Activated naive CD8-positive, alpha-beta T cell treated with anti-CD3 and anti-CD28 coated beads, Interleukin-2, amount 10 ng/mL, durations not matched to agents 7 days and 5 days (primary cell): ENCODE measurements at places on chromosomes 7 and 10.
A peak's percentile ranks its signal among the peaks of the same experiment; 100 is the strongest.

DNA sequence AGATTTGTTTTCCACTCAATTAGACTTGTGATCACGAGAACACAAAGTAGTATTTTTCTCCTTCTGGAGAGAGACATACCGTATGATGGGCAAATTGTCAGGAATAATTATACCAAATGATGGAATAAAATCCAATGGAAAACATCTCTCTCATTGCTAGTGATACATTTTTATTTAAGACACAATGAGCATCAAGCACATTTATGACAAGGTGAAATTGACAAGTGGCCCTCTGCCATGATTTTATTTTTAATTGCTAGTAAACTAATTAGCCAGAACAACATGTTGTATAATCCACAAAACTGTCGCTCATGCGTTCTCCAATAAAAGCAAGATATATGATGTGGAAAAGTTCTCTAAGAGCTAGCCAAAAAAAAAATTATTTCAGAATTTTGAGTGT, 620.8 kb downstream of the AUTS2 start:
- DNase-seq: no peak

DNA sequence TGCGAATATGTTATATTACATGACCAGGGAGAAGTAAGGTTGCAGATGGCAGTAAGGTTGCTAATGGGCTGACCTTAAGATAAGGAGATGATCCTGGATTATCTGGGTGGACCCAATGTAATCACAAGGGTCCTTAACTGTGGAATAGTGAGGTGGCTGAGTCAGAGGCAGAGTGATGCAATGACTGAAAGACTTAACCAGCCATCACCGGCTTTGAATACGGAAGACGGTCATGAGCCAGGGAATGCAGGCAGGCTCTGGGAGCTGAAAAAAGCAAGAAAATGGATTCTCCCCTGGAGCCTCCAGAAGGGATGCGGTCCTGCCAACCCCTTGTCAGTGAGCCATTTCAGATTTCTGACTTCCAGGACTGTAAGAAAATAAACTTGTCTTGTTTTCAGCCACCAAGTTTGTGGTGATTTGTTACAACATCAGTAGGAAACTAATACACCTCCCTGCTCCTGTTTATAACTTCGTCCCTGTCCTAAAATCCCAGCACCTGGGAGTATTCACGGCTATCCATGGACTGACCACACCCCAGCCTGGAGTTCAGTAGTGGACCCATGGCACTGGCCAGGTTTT, 4.6 kb upstream of the C10orf95 start:
- no peak for DNase-seq

DNA sequence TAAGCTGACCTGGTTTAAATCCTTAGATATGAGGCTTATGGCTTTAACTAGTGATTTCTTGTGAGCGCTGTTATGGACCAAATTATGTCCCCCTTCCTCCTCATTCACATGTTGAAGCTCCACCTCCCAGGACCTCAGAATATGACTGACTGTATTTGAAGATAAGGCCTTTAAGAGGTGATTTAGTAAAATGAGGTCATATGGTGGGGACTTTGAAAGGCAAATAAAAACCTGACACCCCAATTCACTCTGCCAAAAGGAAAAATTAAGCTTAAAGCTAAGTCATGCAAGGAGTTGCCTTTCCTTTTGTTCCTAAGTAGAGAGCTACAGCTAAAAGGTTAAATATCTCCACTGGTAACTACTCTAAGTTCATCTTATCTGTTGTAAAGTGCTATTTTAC, 36.4 kb upstream of the FIGNL1 start:
- no peak for DNase-seq

- DNase-seq: peak; percentile 40
These were observed 3.9 kb upstream of the NRF1 start for GRCh38 chr7:129607471-129608120.

- DNase-seq: no peak
These were observed 18.5 kb upstream of the TNS3 start for GRCh38 chr7:47600199-47601118.
